Glomerular endothelial cell (primary cell): ENCODE measurements at places on chromosomes 5 and 9.

GRCh38 chr9:95100071-95100627 lies 217.4 kb downstream of the FANCC start:
- no peak for DNase-seq

DNA sequence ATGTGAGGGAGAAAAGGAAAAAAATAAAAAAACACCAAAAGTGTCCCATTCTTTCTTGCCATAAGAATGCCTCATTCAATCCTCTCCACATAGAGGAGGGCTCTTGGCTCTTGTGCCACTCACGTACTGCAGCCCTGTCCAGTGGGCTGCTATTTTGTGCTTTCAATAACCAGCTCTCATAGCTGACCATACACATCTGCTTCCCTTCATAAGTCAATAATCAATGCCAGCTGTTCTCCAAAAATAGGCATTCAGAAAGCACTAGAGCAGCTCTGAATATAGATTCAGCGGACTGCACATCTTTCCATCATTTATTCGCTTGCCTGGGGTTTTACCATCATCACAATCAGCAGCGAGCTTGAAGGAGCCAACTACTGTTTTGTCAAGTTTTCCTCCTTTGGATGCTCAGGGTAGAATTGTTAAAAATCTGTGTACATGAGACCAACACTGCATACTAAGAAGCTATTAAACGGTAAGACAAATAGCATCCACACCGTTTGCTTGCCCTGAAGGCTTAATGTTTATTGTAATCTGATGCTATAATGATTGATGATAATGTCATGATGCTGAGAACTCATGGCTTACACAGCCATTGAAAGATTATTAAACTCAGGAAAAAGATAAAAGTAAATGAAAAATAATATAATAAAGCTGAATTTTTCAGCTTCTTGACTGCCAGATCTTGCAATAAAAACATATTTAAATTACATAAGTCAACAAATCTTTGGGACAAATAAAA lies 80.0 kb downstream of the OXCT1 start:
- DNase-seq, result no peak

DNA sequence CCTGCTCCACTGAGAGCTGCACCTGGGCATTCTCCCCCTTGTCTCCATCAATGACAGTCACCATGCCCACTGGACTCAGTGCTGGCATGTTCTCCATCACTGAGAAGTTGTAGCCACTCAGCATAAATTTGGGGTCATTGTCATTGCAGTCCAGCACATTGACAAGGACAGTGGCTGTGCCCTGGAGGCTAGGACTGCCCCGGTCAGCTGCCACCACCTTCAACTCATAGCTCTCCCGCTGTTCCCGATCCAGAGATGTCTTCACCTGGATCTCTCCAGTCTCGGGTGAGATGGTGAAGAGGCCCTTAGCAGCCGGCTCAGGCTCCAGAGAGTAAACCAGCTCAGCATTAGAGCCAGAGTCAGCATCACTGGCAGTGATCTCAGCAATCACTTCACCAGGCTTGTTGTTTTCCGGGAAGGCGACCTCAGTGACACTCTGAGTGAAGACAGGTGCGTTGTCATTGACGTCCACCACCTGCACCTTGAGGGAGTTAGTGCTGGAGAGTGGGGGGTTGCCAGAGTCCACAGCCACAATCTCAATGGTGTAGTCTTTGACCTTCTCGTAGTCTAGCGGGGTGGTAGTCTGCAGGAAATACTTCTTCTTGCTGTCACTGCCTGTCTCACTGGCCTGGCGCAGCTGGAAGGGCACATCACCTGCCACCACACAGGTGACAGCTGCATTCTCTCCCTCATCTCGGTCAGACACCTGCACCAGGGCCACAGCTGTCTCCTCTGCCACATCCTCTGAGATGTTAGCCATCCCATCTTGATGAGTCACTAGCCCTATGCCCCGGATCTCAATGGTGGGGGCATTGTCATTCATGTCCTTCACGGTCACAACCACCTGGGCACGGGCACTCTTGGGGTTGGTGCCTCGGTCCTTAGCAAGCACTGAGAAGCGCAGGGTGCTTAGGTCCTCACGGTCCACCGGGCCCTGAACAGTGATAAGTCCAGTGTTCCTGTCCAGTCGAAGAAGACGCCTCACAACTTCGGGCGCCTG lies 13.5 kb downstream of the PCDH1 start:
- no peak for DNase-seq

GRCh38 chr5:43693411-43693810 lies 90.4 kb downstream of the NNT start:
- no peak for DNase-seq

GRCh38 chr5:81633891-81634290 lies 117.0 kb downstream of the SSBP2 start:
- DNase-seq, result no peak

- no peak for DNase-seq
Measured at GRCh38 chr5:143393524-143393923, 10.0 kb downstream of the NR3C1 start.

GRCh38 chr9:13932528-13933267 lies 381.2 kb downstream of the NFIB start:
- DNase-seq, result no peak

DNA sequence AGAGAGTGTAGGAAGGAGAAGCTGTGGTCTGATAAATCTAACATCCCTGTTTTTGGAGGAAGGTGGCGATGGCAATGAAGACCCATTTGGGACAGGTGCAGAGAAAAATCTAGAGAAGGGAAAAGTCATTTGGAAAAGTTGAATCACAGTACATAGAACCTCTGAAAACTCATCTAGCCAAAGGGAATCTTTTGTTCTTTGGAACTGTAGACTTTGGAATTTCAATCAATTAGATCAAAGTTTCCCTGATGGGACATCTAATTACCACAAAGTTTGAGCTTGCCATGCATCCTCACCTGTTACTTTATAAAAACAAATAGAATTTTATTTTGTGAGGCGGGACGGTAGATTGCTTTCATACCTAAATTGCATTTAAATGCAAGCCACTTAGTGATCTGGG lies 294.9 kb downstream of the TRPM3 start:
- no peak for DNase-seq

GRCh38 chr9:13778631-13779030 lies 499.1 kb upstream of the MPDZ start:
- no peak for DNase-seq

- DNase-seq, result no peak
Measured at GRCh38 chr5:103693517-103693916, 130.9 kb upstream of the NUDT12 start.

GRCh38 chr9:130537346-130538050 lies 41.9 kb upstream of the FUBP3 start:
- DNase-seq, result no peak

- DNase-seq, result no peak
Measured at GRCh38 chr5:107296572-107296971, 374.2 kb downstream of the EFNA5 start.

GRCh38 chr5:133292300-133292699 lies 240.5 kb downstream of the HSPA4 start:
- no peak for DNase-seq

- DNase-seq, result no peak
Measured at GRCh38 chr5:16856531-16856930, 79.6 kb downstream of the MYO10 start.

DNA sequence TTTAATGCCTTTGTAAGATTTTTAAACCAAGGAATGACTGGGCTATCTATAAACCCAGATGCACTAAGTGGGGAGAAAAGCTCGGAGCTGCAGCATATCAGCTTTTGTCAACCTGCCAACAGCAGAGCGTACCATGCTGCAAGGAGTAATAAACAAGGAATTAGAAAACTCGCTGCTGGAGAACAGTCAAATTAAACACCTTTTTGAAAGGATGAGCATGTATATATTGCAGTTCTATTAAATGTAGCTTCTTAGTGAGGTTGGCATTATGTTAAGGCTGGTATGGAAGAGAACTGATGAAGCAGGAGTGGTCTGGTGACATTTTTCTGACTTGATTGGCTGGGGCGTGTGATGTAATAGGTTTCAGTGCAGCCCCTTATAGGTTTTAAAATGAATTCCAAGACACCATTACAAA lies 74.7 kb downstream of the PIK3R1 start:
- no peak for DNase-seq

GRCh38 chr5:10904862-10905432 lies 143.9 kb upstream of the DAP start:
- DNase-seq, result no peak

DNA sequence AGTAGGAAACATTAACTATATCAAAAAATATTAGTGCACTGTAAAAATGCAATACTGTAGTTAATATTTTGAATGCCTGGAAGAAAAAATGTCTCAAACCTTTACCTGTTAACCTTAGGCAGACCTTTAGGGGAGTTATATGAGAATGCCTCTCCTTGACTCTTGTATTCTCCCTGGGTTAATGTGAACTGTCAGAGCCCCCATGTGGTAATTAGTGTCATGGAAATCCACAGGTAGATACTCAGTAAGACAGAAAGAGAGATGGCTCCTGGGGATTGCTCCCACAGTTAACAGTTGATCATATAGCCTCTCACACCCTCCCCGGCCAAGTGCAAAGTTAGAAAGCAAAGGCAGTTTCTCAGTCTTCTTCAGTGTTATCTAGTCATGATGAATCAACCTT lies 742.8 kb downstream of the NR2F1-AS1 start:
- no peak for DNase-seq

DNA sequence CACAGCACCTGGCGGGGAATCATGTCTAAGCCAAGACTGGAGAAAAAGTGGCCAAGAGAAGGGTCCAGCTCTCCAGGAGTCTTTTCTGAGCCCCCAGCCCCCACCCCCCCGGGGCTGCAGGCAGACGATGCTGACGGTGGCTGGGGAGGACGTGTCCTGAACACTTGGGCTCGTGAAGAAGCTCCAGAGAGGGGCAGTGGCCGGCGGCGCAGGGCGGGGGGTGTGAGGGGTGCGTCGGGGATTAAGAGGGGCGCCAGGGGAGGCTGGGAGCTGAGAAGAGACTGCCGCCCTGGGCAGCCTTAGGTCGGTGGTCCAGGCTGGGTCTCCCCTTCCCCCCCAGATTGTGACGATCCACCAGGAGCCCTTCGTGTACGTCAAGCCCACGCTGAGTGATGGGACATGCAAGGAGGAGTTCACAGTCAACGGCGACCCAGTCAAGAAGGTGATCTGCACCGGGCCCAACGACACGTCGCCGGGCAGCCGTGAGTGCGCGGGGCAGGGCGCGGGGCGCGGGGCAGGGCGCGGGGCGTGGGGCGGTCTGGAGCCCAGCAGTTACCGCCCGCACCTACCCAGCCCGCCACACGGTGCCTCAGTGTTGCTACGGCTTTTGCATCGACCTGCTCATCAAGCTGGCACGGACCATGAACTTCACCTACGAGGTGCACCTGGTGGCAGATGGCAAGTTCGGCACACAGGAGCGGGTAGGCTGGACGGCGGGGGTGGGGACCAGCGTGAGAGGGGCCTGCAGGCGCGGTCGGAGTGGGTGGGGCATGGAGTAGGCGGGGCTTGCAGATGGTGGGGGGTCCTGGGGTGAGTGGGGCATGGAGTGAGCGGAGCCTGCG lies 8.9 kb downstream of the LRRC26 start:
- DNase-seq, result no peak

GRCh38 chr5:164355267-164355830 lies 849.9 kb downstream of the MAT2B start:
- DNase-seq, result no peak

DNA sequence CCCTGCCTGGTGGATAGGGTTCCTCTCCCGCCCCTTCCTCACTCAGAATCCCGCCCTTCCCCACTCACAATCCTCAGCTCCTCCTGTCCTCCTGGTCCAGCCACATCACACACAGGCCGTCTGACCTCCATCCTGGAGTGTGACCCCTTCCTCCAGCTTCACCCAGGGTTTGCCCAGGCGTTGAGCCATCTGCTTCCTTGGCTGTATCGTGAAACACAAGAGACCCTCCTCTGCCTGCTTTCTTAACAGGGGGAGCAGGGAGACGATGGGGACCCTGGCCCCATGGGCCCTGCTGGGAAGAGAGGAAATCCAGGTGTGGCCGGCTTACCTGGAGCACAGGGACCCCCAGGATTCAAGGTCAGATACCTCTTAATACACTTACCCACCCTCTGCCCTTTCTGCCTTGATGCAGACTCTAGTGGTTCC lies 32.3 kb upstream of the ORM1 start:
- no peak for DNase-seq

- no peak for DNase-seq
Measured at GRCh38 chr9:137467896-137468295, 8.8 kb upstream of the NSMF start.

- DNase-seq, result no peak
Measured at GRCh38 chr5:118956727-118957126, 31.6 kb downstream of the DTWD2 start.

- DNase-seq, result no peak
Measured at GRCh38 chr5:133108481-133108921, 56.7 kb downstream of the HSPA4 start.

GRCh38 chr5:59171131-59171530 lies 588.3 kb downstream of the RAB3C start:
- DNase-seq, result no peak

DNA sequence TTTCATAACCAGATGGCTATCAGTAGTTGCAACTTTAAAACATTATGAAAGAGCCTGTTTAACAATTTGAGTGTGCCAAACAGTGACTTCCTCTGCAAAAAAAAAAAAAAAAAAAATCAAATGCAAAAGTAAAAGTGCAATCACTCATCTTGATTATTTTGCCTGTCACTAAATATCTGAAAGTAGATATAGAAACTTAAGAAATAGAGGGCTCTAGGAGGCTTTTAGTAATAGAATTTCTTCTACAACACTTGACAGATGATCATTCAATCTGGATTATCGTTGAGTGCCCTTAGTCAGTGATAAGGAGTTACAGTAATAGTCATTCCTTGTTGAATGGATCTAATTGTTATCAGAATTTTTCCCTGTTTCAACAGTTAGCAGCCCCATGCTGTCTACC lies 101.8 kb downstream of the CETN3 start:
- no peak for DNase-seq

DNA sequence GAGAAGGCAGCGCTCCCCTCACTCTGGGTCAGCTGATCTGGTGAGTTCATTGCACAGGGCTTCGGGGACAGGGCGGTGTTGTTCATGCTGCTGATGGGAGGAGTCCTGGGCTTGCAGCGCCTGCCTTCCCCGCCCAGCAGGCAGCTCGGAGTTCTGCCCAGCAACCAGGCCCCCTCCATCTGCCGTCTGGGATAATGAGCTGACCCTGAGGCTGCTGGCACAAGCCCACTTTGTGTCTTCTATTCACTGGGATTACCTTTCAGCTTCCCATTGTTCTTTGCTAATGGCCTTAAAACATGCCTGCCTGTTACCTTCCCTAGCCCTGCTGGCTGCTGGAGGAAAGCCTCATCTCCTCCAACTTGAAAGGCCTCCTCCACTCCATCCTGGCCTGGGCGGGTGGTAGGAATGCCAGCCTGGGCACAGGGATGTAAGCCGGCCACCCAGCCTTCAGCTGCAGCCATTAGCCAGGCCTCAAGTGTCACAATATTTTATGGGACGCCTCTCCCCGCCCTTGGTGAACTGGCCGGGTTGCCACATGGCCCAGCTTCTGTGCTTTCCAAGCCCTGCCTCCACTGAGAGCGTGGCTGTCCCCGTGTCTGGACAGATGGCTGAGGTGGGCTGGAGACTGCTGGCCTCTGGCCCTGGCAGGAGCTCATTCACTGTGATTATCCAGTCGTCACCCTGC lies 70.4 kb downstream of the GADD45G start:
- DNase-seq, result no peak

- no peak for DNase-seq
Measured at GRCh38 chr9:905906-906305, 64.4 kb downstream of the DMRT1 start.

GRCh38 chr5:131774652-131775367 lies 22.0 kb downstream of the FNIP1 start:
- no peak for DNase-seq

GRCh38 chr5:40165789-40166728 lies 513.7 kb upstream of the PTGER4 start:
- no peak for DNase-seq
